ENCODE measurements at places on chromosomes 5 and 9.
A peak's percentile ranks its signal among the peaks of the same experiment; 100 is the strongest.

GRCh38 chr5:161847941-161848391 lies at the start of gene GABRA1:
Gene GABRA1, plus strand, starts transcription at chr5:161848120. Its CDS starts 2,691 bp downstream, at chr5:161850811.
- no peak for DNase-seq

- DNase-seq = no peak
These were observed 60.2 kb downstream of the PPARGC1B start for GRCh38 chr5:149790276-149790675.

DNA sequence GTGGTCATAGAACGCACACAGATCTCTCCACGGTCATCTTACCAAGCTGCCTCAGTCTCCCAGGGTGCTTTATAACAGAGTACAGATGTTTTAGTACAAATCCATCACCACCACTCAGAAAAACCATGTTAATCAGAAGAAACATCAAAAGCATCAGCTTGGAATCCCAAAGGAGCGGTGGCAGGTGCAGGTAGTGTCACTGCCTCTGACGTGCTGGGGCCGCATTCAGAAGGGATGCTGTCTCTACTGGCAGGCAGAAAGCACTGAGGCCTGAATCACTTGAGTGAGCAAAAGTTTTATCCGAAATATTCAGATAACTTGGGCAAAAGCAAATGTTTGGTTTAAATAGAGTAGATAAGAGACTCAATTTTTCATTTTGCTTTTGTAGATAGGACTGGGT lies 448.4 kb upstream of the ZNF608 start:
- DNase-seq = no peak

DNA sequence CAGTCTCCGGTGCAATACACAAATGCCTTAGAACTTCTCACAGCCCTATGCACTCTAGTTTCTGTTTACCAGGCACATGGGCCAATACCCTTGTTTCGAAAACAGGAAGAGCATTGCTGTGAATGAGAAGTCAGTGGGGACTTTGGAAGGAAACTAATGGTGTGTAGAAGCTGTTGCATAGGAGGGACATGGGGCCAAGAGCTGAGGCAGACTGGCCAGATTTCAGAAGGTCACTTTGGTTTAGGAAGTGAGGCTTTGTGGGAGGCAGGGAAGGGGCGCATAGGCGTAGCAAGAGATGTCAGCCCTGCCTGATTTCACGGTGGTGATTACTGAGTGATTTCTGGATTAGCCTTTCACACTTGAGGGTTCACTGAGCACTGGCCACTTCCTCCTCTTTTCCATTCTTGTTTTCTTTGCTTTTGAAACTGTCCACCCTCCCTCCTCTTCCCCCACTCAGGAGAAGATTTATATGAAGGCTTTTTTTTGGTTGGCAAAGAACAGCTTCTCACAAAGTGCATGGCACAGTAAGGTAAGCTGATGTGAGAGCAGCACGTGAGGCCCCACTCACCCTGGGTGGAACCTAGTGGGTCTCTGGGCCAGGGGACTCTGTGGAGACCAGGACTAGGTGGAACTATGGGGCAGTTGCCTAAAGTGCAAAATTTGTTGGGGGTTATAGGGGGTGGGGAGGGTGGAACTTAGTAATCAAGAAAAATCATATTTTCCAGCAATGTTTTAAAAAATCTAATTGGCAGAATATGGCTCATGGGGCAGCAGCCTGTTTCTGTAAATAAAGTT lies 6.1 kb upstream of the TMEM252 start:
- no peak for DNase-seq

DNA sequence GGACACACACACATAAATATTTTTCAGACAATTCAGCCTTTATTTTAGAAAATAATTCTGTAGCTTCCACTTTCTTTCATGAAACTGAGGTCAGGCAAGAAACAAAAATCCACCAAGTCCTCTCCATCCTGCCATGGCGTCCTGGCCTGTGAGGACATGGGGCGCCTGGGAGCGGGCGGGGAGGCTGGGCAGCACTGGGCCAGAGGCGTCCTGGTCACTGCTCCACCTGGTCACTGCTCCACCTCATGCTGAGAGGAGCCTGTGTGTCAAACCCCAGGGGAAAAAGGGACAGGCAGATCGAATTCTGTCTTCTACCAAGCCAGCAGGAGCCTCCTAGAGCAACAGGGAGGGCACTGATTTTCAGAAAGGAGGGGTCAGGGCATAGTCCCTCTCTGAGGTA lies 12.1 kb downstream of the MGAT1 start:
- no peak for DNase-seq

DNA sequence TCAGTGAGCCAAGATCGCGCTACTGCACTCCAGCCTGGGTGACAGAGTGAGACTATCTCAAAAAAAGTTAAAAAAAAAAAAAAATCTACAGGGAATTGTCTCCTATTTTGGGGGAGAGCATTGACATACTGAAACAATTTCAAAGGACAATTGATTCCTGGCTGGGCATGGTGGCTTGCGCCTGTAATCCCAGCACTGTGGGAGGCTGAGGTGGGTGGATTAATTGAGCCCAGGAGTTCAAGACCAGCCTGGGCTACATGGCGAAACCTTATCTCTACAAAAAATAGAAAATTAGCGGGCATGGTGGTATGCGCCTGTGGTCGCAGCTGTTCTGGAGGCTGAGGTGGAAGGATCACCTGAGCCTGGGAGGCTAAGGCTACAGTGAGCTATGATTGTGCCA lies 30.6 kb downstream of the GPR107 start:
- no peak for DNase-seq

- DNase-seq = peak; percentile 80
These were observed 203.9 kb downstream of the FRMD3 start for GRCh38 chr9:83334320-83334719.

- DNase-seq = peak; percentile 52
These were observed 154.8 kb downstream of the ADAMTS6 start for GRCh38 chr5:65326922-65327321.

DNA sequence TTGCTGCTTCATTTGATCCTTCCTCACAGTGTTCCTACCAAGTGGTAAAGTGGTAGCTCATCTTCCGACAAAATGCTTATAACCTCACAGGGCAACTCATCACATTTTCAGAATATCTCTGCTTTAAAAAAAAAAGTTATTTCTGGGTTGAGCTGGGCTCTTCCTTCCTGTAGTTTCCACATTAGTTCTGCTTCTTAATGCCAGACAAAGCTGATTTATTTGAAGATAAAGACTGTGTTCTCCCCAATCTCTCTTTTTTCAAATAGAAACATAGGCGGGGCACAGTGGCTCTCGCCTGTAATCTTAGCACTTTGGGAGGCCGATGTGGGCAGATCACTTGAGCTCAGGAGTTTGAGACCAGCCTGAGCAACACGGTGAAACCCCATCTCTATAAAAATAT lies 273.1 kb downstream of the ACTL7B start:
- DNase-seq = no peak

DNA sequence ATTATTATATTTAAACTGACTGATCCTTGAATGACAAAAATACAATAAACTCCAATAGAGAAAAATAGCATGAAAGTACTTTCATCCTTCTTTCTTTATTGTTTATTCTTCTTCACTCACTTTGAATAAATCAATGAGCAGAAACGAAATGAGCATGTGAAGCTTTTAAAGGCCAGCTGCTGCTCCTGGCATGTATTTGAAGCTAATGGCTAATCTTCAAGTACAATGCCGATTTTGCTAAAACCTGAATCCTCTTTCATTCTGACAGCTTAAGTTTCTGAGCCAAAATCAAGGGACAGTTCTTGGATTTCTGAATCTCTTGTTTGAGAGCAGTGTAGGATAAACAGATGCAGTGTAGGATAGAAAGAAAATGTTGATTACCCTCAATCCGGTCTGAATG lies 237.3 kb downstream of the CDH10 start:
- DNase-seq = no peak

- no peak for DNase-seq
These were observed 2.2 kb upstream of the CIZ1 start for GRCh38 chr9:128193469-128194096.

DNA sequence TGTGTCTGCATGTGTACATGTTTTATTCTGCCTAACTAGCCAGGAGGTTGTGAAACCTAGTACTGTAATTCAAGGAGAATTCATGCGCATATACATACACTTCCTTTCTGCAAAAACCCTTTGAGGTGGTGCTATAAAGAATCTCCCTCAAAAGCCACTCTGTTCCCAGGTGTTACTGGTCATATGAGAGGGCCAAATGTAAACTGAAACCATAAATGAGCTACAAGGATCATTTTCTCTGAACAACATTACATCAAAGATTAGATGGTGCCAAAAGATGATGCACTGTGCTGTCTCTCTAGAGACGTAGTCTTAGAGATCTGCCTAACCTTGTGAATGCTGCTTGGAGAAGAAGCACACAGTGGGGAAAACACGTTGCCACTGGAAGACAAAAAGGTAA lies 15.7 kb downstream of the NREP start:
- DNase-seq = no peak

- no peak for DNase-seq
These were observed 1074.2 kb upstream of the WWC1 start for GRCh38 chr5:167217097-167217743.

DNA sequence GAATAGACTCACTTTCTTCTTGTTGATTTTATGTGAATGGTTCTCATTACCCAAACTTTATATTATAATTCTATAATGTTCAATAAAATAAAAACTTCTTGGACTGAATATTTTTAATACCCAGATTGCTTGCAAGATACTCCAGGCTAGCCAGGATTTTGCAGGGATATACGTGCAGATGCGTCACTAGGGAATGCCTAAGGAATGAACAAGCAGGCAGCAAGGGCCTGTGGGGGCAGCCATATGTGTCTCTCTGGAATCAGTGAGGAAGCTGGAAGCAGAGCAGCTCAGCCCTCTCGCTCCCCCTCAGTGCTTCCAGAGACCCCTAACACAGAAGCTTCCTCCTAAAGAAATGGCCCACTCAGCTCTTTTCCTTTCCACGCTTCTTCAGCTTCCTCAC lies 457.4 kb downstream of the CCDC171 start:
- no peak for DNase-seq

GRCh38 chr5:41751867-41752266 lies 118.4 kb downstream of the OXCT1 start:
- no peak for DNase-seq

DNA sequence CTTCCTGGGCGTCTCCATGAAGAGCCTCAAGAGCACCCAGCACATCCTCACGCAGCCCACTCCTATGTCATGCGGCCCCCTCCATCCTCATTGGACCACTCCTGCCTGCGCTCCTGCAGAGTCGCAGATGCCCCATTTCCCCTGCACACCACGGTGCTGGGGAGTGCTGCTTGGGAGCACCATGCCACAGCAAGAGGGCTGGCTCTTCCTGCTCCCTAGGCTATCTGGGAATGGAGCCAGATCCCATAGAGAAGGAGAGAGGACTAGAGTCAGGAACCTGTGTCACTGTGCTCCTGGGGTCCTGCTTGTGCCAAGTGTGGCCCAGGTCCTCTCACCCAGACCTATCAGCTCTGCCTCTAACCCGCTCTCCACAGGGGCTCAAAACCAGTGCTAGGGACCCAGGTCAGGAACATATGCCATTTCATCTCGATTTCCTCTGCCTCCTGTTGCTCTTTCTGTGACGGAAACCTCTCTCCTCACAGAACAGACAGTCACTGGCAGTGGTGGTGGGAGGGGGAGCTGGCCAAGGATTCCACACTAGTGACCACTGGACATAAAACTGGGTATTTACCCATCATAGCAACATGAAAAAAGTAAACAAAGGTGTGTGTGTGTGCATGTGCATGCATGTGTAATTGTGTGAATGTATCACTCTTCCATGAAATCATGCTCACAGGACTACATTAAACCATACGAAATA lies 178.4 kb downstream of the TTLL11 start:
- DNase-seq = no peak

DNA sequence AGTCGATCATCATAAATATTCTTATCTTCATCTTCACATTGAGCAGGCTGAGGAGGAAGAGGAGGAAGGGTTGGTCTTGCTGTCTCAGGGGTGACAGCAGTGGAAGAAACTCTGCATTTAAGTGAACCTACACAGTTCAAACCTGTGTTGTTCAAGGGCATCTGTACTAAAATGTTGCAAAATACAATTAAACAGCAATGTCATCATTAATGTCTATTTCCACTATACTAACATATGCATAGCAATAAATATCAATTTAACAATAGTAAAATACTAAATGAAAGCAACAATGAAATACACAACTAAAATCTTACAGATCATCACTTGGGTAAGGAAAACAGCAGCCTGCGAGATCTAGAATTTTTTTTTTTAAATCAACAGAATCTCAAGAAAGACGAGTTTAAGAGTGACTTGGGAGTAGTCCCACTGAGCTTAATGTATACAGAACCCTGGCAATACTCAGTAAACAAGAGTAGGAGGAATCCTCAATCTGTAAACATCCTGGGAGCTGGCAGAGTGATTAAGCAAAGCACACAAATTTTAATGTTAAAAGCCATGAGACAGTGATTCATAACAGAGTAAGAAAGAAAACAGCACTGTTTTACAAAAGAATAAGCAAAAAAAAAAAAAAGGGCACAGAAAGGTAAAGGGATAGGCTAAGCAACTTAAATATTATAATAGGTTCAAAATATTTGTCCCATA lies 10.0 kb downstream of the HOMER1 start:
- no peak for DNase-seq

DNA sequence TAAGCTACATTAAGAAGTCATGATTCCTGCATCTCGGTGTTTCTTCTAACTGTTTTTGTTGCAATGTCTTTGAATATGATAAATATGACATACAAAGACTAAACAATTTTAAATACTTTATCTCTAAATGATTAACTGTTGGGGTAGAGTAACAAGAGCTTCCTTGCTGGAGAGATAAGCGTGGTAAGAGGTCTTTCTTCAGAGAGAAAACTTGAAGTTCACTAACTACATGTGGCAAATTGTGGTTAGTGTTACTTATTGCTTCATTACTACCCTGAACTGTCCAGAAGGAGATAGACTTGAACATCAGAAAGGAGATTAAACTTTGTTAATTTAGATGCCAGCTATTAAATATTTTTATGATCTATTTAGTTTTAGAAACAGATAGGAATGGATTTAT lies 7.0 kb upstream of the ARSB start:
- DNase-seq = no peak

DNA sequence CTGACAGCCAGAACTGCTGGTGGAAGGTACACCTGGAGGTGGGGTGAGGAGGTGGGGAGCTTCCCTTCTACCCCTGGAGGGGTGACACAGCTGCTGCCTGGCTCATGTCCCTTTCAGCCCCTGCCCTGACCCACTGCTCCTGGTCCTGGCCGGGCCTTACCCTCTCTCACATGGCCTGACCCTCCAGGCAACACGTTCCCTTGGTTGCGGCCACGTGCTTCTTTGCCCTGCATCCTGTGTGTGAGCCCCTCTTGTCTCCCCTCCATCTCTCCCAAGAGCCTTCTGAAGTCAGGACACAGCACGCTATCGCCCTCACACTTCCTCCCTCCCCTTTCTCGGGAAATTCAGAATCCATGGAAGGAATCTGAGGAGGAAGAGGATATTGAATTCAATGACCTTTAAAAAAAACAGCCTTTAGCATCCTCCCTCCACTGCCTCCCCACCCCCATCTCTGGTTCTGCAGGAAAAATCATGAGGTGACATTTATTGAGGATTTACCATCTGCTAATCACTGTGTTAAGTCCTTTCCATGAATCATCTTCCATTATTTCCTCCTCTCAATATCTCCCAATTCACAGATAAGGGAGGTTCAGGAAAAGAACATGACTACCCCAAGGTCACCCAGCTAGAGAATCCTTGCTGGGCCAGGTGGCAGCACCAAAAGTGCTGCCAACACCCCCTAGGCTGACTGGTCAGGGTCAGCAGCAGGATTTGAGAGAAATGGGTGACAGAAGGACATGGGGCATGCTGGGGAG lies 8.3 kb downstream of the AQP3 start:
- DNase-seq = no peak

GRCh38 chr5:79986260-79986659 lies 4.8 kb downstream of the MTX3 start:
- DNase-seq = no peak

Data from fibroblast of skin of left biceps (primary cell).